Large intestine (tissue), 12 donors: ENCODE measurements at places on chromosomes 4 and X. TPM values are rescaled to one million over a fixed set of nuclear protein-coding genes. Genes with fewer than 3 reads are reported as not detected.

GRCh38 chrX:72180539-72180938 lies 1.0 kb upstream of the PIN4 start:
- H3K4me3 ChIP-seq, result peak overlapping the region; percentile 90
- no peak for DNase-seq
- H3K36me3 ChIP-seq, result no peaks in the 10 kb centered on the region
- H3K27me3 ChIP-seq, result no peaks in the 10 kb centered on the region
- peaks cover 5% of the 10 kb centered on the region for H3K4me1 ChIP-seq

- no peak for DNase-seq
- no peak overlapping the region for H3K27ac ChIP-seq
- H3K27me3 ChIP-seq, result peaks cover 40% of the 10 kb centered on the region
- H3K36me3 ChIP-seq, result no peaks in the 10 kb centered on the region
- peak overlapping the region; percentile 6 for H3K4me3 ChIP-seq
- H3K4me1 ChIP-seq, result no peaks in the 10 kb centered on the region
Measured at GRCh38 chrX:139202742-139203420, 327.7 kb upstream of the F9 start.

- H3K27ac ChIP-seq, result no peak overlapping the region
- no peak overlapping the region for H3K4me3 ChIP-seq
- no peaks in the 10 kb centered on the region for H3K27me3 ChIP-seq
- peak; percentile 12 for DNase-seq
- peaks cover 5% of the 10 kb centered on the region for H3K4me1 ChIP-seq
Measured at GRCh38 chr4:139144911-139145551, 32.0 kb downstream of the ELF2 start.

DNA sequence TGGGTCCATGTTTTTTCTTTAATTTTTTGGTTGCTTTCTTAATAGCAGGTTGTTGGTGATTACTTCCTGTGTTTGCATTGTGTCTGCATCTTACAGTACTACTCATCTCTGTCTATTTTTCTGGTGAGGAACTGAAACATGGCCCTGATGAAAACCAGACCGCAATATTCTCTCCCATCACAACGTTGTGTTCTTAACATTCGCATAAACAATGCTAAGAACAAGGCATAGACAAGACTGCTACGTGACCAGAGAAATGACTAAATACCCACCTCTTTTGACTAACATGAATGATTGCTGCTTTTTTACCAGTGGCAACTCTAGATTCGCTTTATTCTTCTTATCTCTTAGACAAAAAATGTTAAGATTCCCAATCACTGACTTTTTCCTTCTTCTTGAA lies 179.1 kb downstream of the GC start:
- no peak for DNase-seq
- H3K4me1 ChIP-seq, result peaks cover 10% of the 10 kb centered on the region
- no peaks in the 10 kb centered on the region for H3K27me3 ChIP-seq
- no peak overlapping the region for H3K4me3 ChIP-seq
- H3K36me3 ChIP-seq, result no peaks in the 10 kb centered on the region

- H3K36me3 ChIP-seq, result no peaks in the 10 kb centered on the region
- DNase-seq, result no peak
- H3K4me1 ChIP-seq, result no peaks in the 10 kb centered on the region
- no peaks in the 10 kb centered on the region for H3K27me3 ChIP-seq
Measured at GRCh38 chrX:10598540-10598939, 21.8 kb downstream of the MID1 start.

DNA sequence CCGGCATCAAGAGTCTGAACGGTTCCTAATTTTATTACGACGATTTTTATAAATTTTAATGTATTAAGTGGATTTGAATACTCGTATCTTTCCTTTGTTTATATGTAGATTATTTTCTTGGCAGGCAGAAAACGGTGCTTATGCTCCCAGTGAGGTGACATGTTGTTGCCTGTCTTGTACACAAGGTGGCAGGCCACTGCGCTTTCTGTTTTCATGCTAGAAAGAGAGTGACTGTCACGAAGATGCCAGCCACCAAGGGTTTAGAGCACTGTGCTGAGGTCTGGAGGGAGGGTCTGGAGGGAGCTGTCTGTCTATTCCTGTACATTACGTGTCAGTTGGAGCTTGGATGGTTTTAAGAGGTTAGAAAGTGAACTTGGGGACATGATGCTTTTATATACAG lies 87.7 kb downstream of the SHROOM2 start:
- H3K4me3 ChIP-seq, result no peak overlapping the region
- H3K4me1 ChIP-seq, result no peaks in the 10 kb centered on the region
- H3K36me3 ChIP-seq, result peaks cover 2% of the 10 kb centered on the region

- H3K36me3 ChIP-seq, result peaks cover 28% of the 10 kb centered on the region
- H3K4me3 ChIP-seq, result no peak overlapping the region
- peak overlapping the region; percentile 29 for H3K27ac ChIP-seq
- no peaks in the 10 kb centered on the region for H3K27me3 ChIP-seq
- H3K4me1 ChIP-seq, result no peaks in the 10 kb centered on the region
Measured at GRCh38 chr4:2837904-2838496, 5.6 kb upstream of the ADD1 start.

DNA sequence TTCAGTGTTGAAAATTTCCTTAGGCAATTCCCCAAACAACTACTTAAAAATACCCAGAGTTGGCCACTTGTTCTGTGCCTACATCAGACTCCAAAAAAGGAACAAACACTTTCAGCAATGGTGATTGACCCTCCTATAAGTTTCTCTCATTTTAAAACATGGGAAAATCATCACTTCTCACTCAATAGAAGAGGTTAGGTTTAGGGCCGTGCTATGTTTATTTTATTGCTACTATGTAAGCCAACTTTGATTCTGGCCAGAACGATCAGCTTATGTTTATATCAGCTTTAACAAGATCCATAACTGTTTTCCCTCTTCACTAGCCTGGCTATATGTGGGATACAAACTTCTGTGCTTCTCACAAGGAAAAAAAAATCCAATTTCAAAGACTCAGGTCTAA lies 133.1 kb downstream of the MTNR1A start:
- H3K4me1 ChIP-seq, result no peaks in the 10 kb centered on the region
- H3K4me3 ChIP-seq, result no peak overlapping the region
- DNase-seq, result no peak

DNA sequence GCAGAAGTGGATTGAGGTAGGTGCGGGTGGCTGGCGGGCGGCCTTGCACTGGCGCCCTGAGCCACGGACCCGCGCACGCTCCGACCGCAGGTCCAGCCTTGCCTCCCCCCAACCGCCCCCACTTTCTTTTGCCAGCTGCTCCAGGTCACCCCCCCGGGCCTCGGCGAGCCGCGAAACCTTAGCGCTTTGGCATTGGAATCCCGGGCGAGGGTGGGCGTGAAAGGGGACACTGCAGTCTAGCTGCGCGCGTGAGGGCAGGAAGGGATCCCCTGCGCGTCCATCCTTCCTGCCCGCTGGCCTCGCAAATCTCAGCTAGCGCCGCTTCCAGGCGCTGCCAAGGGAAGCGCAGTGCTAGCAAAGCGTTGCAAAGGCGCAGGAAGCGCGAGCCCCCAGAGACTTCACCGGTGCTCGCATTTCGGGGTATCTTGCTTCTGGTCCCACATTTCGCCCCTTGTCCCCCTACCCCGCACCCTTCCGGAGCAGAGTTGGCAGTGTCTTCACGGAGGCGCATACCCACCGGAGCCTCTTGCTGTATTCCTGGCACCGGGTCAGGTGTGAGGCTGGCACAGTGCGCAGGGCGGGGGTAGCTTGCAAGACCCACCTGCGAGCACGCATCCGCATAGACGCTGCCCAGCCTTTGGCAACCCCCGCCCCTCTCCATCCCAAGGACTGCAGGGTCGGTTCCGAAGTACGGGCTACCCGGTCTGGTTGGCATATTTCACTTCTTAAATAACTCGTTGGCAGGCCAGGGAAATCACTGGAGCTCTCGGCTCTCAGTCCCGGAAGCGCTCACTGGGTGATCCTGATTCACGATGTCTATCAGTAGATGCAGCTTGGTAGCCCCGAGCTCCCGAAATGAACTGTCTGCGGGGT lies 104.4 kb downstream of the UCHL1 start:
- peak overlapping the region; percentile 17 for H3K27ac ChIP-seq
- H3K4me3 ChIP-seq, result peak overlapping the region; percentile 63
- no peaks in the 10 kb centered on the region for H3K36me3 ChIP-seq
- DNase-seq, result peak; percentile 20
- H3K27me3 ChIP-seq, result peaks cover 65% of the 10 kb centered on the region

GRCh38 chr4:165877286-165877685 lies 4.2 kb downstream of the TLL1 start:
- H3K27me3 ChIP-seq, result peaks cover 31% of the 10 kb centered on the region
- no peak overlapping the region for H3K4me3 ChIP-seq
- no peak overlapping the region for H3K27ac ChIP-seq

- DNase-seq, result no peak
- H3K27me3 ChIP-seq, result no peaks in the 10 kb centered on the region
- H3K4me3 ChIP-seq, result no peak overlapping the region
Measured at GRCh38 chrX:45823536-45823935, 622.9 kb upstream of the DIPK2B start.

DNA sequence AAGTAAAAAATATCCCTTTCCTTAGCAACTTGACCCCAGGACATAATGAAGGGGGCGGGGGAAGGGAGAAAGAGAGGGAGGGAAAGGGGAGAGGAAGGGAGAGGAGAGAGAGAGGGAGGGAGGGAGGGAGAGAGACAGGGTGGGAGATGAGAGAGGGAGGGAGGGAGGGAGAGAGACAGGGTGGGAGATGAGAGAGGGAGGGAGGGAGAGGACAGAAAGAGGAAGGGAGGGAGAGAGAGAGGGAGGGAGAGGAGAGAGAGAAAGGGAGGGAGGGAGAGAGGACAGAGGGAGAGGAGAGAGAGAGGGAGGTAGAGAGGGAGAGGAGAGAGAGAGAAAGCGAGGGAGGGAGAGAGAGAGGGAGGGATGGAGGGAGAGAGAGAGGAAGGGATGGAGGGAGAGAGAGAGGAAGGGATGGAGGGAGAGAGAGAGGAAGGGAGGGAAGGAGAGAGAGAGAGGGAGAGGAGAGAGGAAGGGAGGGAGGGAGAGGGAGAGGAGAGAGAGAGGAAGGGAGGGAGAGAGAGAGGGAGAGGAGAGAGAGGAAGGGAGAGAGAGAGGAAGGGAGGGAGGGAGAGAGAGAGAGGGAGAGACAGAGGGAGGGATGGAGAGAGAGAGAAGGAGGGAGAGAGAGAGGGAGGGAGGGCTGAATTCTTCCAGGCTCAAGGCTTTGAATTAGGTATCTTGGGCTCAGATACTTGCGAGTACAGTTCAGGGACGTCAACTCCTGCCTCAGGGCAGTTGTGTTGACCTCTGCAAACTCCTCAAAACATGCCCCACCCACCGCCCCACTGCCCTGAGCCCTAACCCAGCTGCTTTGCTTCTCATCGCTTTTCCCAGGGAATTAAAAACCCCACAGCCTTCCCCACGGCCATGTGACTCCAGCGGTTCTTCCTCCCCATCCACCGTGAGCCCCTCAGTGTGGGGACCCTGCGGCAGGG lies 40.0 kb upstream of the ADRA2C start:
- no peaks in the 10 kb centered on the region for H3K36me3 ChIP-seq
- peaks cover 52% of the 10 kb centered on the region for H3K27me3 ChIP-seq
- H3K4me3 ChIP-seq, result no peak overlapping the region

DNA sequence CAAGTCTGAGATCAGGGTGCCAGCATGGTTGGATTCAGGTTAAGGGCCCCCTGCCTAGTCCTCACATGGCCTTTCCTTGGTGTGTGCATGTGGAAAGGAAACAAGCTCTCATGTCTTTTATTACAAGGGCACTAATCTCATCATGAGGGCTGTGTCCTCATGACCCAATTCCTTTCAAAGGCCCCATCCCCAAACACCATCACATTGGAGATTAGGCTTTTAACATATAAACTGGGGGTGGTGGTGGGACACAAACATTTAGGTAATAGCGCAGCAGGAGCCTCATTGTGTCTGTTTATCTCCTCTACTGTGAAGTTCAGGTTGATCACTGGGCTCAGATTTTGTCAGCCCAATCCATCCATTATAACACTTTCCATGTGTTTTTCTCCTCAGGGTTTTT lies 41.0 kb downstream of the BEX3 start:
- H3K27ac ChIP-seq, result no peak overlapping the region
- no peaks in the 10 kb centered on the region for H3K36me3 ChIP-seq
- DNase-seq, result no peak
- H3K4me1 ChIP-seq, result no peaks in the 10 kb centered on the region
- H3K27me3 ChIP-seq, result no peaks in the 10 kb centered on the region

DNA sequence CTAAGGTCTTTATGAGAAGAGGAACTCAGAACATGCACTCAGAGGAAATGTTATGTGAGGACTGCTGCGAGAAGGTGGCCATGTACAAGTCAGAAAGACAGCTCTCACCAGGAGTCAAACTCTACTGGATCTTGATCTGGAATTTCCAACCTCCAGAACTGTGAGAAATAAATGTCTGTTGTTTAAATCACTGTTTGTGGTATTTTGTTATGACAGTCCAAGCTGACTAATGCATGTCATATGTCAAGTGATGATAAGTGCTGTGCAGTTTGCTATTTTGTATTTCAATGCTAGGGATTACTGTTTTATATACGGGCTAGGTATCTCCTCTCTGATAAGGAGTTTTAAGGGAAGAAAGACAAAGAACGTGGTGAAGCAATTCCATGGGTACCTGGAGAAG lies 162.3 kb downstream of the CPEB2 start:
- H3K4me1 ChIP-seq, result no peaks in the 10 kb centered on the region
- no peaks in the 10 kb centered on the region for H3K27me3 ChIP-seq
- no peak overlapping the region for H3K27ac ChIP-seq
- no peaks in the 10 kb centered on the region for H3K36me3 ChIP-seq
- H3K4me3 ChIP-seq, result no peak overlapping the region

GRCh38 chr4:185457136-185457535 lies 14.4 kb downstream of the CCDC110 start:
- no peaks in the 10 kb centered on the region for H3K27me3 ChIP-seq
- H3K4me3 ChIP-seq, result no peak overlapping the region
- H3K27ac ChIP-seq, result no peak overlapping the region
- H3K36me3 ChIP-seq, result no peaks in the 10 kb centered on the region

DNA sequence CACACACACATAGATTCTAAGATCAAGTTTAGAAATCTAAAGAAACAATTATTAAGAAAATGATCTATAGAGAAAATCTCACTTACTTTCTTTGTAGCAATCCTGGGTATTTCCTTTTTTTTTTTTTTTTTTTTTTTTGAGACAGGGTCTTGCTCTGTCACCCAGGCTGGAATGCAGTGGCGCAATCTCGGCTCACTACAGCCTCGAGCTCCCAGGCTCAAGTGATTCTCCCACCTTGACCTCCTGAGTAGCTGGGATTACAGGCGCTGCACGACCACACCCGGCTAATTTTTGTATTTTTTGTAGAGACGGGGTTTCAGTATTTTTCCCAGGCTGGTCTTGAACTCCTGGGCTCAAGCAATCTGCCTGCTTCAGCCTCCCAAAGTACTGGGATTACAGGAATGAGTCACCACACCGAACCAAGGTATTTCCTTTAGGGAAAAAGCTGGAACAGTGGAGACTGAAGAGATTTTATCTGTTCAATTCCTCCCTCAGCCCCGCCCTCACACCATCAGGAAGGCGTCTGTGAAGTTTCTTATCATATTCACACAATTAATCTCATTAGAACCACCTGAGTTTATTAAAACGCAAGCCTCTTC lies at the start of gene TRIML2:
TSS of gene TRIML2 (minus strand) at position 447 of the 599 bp plus-strand sequence. CDS start 4,235 bp downstream, outside the sequence.
- H3K4me1 ChIP-seq, result no peaks in the 10 kb centered on the region
- no peak for DNase-seq
- no peak within 1 kb of the TSS for H3K4me3 ChIP-seq
- H3K27me3 ChIP-seq, result no peaks in the 10 kb centered on the region

The ETDA gene
- polyA plus RNA-seq, result not detected

The MAMLD1 gene
- polyA plus RNA-seq, result 3.8 TPM

The RTL9 gene
- 0.31 TPM for polyA plus RNA-seq

The GAGE12D gene
- not detected for polyA plus RNA-seq

The TMPRSS11A gene
- 0.04 TPM for polyA plus RNA-seq

The DCTD gene
- polyA plus RNA-seq, result 95.8 TPM

The FREM3 gene
- polyA plus RNA-seq, result 0.16 TPM

The XAGE2 gene
- 0.12 TPM for polyA plus RNA-seq

The GNRHR gene
- polyA plus RNA-seq, result 0.55 TPM

The EGFL6 gene
- 7.3 TPM for polyA plus RNA-seq

The GRSF1 gene
- 69.7 TPM for polyA plus RNA-seq

The NLGN4X gene
- 7.2 TPM for polyA plus RNA-seq
